ENCODE measurements at places on chromosomes 11 and 22.

DNA sequence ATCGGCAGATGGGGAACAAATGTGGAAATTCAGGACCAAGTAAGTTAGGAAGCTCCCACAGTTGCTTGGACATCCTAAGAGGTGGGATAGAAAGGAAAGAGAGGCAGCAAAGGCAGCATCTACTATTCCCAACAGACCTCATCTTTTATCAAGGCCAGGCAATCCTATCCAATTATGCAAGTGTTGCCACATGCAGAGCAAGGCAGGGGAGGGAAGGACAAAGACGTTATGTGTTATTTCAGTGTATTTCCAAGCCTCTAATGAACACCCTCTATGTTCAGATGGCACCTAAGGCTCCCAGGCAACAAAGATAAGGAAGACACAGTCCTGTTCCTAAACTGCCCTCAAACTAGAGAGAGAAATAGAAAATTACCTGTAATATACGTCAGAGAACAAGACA, 9.2 kb downstream of the TIGD3 start:
- no peak for DNase-seq

- no peak for DNase-seq
Measured at GRCh38 chr11:39661890-39662289, 1797.6 kb downstream of the LRRC4C start.

GRCh38 chr11:11316651-11317230, 36.3 kb downstream of the CSNK2A3 start:
- no peak for DNase-seq

DNA sequence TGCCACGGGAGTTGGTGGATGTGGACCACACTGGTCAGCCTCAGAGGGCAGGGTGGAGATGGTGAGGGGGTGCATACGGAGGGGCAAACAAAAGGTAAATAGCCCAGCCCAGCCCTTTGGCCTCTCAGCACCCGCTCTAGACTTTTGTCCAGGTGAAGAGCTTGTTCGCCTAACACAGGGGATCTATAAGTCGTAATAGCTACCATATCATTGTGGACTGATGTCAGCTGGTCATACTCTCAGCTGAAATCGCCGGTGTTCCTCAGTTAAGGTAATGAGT, 27.0 kb upstream of the TREH start:
- DNase-seq, result no peak

DNA sequence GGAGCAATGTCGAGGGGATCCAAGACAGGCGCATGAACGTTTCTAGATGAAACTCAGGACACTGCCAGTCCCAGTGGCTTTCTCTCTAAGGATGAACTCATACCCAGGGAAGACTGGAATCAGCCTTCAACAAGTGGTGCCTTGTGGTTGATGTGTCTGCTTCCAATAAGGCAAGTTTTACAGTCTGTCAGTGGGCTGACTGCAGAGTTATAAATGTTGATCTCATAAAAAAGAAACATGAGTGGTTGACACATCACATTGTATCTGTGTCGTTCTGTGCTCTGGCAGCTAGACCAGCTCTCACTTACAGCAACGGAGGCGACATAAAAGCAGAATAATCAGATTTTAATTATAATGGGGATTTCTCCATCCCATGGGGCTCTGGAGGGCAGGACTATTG, 96.7 kb downstream of the SNX19 start:
- DNase-seq, result no peak

GRCh38 chr11:83070044-83070701, 1.5 kb downstream of the RAB30 start:
- peak; percentile 91 for DNase-seq

DNA sequence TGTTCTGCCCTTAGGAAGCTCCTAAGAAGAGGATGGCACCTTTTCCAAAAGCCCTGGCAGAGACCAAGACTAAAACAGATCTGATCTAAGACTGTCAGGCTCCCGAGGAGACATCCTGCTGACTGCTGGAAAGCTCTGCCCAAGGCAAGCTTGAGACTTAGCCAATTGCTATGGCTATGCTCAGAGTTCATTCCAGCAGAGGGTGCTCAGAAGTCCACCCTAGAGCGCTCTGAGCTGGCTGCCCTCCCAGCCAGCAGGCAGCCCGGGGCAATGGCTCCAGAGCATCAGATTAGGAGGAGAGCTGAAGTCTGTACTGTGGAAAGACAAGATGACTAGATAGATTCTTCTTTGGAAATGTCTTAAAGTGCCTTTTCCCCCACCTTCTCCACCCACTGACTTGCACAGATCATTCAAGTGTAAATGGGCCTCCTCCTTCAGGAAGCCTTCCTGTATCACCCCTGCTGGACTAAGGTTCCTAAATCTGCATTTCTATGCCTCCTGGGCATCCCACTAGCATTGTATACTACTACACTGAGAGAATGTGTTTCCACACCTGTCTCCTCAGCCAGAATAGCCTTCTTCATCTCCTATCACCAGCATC, 23.4 kb downstream of the LRRC55 start:
- DNase-seq, result peak; percentile 62

GRCh38 chr22:44532552-44532951, 34.5 kb upstream of the RTL6 start:
- no peak for DNase-seq

GRCh38 chr11:64083398-64084080, 47.8 kb downstream of the FLRT1 start:
- DNase-seq, result no peak

- no peak for DNase-seq
Measured at GRCh38 chr11:64546176-64546575, 44.8 kb upstream of the SLC22A12 start.

GRCh38 chr11:64777449-64778222, 706 bp downstream of the SF1 start:
- peak; percentile 79 for DNase-seq

GRCh38 chr11:83127310-83127637, 29.7 kb upstream of the PCF11 start:
- DNase-seq, result no peak

- no peak for DNase-seq
Measured at GRCh38 chr22:39598017-39598965, 27.7 kb downstream of the CACNA1I start.

GRCh38 chr11:74570266-74571061, 21.9 kb upstream of the POLD3 start:
- peak; percentile 60 for DNase-seq

DNA sequence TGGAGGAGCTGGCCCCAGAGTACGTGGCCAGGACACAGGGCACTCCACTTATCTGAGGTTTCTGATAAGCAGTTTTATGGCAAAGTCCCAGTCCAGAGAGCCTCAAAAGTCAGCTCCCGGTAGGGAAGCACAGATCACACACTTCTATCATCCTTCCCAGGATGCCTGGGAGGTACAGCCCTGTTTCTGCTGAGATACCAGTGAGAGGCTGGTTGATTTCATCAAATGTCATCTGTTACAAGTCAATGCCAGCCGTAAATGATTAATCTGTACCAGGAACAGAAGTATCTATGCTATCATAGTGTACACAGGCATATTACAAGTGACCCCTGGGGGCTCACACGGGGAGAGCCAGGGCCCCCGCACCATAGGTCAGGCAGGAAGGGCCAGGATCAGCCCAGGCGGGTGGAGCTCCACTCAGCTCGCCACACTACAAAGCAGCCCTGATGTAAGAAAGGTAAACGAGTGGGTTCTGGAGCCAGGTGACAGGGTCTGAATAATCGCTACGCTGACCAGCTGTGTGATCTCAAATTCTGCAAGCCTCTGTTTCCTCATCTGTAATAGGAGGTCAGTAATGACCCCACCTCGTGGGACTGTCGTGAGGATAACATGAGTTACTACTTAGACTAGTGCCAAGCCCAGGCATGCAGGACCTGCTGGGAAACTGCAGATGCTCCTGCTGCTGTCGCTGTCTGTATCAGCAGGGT, 17.6 kb downstream of the PLA2G6 start:
- DNase-seq, result no peak

DNA sequence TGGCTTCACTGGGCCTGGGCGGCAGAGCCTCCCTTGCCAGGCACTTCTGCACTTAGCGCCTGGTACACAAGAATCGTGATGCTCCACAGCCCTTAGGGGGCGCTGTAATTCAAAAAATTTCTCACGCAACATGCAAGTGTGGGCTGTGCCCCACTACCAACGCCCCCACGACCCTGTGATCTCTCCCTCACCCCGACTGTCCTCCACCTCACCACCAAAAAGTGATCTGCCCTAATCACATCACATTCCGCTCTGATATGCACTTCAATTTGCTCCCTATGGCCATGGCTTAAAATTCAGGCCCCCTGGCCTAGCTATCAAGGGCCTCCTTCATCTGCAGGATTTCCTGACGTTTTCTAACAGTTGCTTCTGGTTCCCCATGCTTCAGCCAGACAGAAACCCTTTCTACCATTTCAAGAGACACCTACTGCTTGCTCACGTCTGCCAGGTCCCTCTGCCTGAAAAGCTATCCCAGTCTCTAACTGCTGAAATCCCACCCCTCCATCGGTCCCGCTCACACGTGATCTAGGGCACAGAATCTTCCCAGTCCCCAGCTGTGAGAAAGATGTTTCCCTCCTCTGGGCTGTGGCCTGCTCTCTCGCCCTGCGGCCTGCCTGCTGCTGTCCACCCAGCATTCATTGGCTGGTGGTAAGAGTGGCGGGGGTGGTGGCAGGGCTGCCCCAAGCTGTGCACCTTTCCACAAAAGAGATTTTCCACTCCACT, 27.9 kb upstream of the LRRC32 start:
- DNase-seq, result no peak

GRCh38 chr22:26141831-26142230, 27.4 kb upstream of the SEZ6L start:
- DNase-seq, result no peak

GRCh38 chr22:26502688-26503561, 9.3 kb downstream of the TFIP11 start:
- DNase-seq, result peak; percentile 31

DNA sequence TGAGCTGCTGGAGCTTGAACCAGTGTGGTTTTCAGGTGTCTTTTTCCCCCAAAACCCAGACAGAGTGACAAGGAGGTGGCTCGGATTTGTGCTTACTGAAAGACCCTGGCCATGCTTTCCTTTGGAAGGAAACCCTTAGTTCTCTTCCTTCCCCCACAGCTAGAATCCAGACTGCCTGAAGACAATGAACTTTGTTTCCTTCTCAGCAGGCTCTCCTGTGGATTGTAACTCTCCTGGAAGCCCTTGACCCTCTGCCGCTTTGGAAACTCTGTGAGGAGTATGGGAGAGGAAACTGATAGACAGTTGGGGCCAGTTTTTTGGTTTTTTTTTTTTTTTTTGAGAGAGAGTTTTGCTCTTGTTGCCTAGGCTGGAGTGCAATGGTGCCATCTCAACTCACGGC, 62.1 kb upstream of the SESN3 start:
- DNase-seq, result no peak

DNA sequence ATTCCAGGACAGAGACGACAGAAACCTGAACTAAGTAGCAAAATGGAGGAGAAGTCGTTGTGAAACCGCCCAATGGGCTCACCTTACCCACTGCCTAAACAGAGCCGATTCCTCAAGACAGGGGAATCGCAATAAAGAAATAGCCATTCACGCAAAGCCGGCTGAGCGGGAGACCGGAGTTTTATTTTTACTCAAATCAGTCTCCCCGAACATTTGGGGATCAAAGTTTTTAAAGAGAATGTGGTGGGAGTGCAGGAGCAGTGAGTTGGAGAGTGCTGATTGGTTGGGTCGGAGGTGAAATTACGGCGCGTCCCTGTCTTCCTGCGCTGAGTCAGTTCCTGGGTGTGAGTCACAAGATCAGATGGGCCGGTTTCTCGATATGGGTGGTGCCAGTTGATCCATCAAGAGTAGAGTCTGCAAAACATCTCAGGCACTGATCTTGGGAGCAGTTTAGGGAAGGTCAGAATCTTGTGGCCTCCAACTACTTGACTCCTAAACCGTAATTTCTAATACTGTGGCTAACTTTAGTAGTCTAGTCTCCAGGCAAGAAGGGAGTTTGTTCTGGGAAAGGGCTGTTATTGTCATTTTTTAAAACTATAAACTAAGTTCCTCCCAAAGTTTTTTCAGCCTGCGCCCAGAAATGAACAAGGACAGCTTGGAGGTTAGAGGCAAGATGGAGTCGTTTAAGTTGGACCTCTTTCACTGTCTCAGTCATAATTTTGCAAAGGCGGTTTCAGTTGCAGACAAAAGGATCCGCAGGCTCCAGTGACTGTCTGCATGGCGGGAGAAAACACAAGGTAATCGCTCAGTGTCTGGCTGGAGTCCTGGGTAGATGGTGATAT, 34.1 kb downstream of the OR4D9 start:
- peak; percentile 39 for DNase-seq

GRCh38 chr22:49715450-49715849, 112.2 kb downstream of the BRD1 start:
- no peak for DNase-seq

DNA sequence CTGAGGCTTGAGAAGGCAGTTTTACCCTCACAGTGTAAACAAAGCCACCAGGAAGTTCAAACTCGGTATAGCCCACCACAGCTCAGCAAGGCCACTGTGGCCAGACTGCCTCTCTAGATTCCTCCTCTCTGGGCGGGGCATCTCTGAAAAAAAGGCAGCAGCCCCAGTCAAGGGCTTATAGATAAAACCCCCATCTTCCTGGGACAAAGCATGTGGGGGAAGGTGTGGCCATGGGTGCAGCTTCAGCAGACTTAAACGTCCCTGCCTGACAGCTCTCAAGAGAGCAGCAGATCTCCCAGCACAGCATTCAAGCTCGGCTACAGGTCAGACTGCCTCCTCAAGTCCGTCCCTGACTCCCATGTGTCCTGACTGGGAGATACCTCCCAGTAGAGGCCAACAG, 69.7 kb downstream of the TTC28 start:
- DNase-seq, result no peak

DNA sequence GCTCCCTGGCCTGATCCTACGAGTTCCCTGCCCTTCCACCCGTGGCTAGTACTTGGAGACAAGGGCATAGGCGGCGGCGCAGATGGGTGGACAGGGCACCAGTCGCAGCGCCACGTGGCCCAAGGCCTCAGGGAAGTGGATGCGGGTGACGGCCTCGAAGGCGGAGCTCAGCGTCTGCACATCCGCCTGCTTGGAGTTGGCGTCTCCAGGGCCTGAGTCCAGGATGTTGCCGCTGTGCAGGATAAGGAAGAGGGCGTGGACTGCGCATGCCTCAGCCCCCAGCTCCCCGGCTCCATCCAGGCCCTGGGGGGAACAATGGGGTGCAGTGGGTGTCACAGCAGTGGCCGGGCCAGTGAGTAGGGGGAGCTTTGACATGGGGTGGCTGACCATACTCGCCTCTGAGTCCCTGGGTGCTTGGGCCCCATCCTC, 6.6 kb downstream of the PITPNM1 start:
- no peak for DNase-seq

GRCh38 chr11:128579798-128580504, 7.4 kb downstream of the ETS1 start:
- DNase-seq, result no peak

GRCh38 chr11:34323601-34324000, 34.2 kb downstream of the ABTB2 start:
- no peak for DNase-seq

GRCh38 chr11:122304306-122304705, 188.3 kb upstream of the BLID start:
- no peak for DNase-seq

- no peak for DNase-seq
Measured at GRCh38 chr11:93082900-93083299, 113.4 kb downstream of the MTNR1B start.
